HTR-8/SVneo (cell line): ENCODE measurements at places on chromosomes 4 and X.

DNA sequence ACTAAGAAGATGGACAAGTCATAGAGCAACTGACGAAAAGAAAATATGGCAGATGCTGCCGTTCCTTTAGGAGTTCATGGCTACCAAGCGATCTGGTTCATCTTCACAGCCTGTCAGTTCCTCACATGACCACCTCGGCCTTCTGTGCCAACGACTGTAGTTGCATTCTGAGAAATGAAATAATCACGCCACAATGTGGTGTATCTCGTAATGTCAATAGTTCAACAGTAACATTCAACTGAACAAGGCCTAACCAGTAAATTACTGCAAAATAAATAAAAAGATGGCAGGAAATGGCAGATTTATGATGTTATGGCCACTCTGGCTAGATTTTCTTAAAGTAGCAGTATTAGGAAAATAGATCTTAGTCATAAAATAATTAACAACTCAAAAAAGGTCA lies 4.4 kb downstream of the GPRIN3 start:
- DNase-seq = no peak

- DNase-seq = no peak
Observed at GRCh38 chr4:92198711-92199110, 105.1 kb upstream of the GRID2 start.

DNA sequence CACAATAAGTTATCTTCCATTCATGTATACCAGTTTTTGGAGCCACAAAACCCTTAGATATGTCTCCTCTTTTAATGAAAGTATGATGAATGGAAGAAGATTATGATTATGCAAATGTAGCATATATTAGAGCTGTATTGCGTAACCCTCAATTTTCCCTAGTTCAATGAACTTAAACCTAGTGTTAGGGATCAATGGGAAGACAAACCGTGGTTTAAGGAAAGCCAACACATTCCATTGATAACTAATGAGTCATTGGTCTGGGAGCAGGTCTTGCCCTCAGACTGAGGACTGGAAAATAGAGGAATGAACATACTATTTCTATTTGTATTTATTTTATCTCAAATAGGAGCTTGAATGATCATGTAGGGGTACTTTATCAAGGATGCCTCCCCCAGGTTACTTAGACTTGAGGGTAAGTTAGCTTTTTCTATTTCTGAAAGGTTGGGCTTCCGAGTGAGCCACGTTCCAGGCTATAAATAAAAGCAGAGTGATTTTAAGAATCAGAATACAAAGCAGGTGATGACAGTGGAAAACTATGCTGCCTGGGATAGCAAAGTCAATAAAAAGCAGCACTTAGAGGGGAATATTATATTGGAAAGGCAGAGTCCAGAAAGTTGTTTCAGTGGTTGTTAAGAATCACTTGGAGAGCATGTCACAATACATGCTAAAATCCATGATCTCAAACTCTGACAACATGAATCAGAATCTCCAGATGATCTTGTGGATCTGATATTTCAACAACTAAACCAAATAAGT lies 356.0 kb downstream of the ADAM29 start:
- peak; percentile 10 for DNase-seq

DNA sequence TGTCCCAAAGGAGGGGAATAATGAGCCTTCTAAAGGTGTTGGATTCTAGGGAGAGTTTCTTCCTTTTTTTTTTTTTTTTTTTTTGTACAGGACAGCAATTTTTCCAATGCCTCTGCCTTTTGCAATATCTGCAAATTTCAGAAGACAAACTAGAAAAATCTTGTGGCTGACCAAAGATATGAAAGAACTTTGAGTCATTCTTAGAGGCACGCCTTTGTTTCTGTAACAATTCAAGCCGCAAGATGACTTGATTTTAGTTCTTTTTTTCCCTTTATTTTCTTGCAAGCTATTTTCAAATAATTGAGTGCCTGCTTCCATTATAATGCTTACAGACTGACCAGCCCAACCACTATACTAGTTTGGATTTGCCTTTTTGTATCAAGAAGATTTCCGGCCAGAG lies 47.6 kb upstream of the UXT start:
- no peak for DNase-seq

DNA sequence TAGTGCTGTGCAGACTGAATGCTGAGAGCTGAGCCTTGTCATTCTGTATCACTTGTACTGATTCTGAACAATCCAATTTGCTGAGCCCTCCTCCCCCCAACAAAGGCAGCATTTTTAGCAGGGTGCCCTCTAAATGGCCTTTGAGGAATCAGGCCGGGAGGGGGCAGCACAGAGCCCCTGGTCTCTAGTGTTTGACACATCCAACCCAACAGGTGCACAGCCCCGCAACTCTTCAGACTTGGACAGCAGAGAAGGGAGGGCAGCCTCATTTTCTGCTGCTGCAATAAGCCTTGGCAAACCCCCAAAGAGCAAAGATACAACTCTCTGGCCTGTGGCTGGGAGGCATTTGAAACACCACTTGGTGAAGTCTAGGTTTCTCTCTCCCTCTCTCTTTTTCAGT lies 3.4 kb downstream of the ATP1B4 start:
- no peak for DNase-seq

DNA sequence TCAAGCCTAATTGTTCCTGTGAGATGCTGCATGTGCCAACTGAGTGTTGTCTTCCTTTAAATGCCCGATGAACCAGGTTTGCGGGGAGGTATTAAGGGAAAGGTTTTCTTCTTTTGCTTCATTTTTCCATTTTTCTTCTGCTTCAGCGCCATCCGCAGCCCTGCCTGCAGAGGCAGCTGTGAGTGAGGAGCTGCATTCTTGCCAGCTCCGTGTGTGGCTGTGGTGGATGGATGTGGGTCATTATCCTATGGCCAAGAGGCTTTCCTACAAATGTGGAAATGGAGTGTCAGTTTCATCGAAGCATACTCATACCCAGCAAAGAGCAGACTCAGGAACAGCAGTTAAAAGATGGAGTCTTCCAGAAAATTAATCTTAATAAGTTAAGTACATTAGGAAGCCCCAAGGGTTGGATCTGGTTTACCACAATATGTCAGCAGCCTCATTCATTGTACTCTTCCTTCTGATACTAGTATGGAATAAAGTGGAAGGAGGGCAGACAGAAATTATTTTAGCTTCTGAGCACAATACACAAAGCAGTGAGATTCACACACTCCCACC lies 37.6 kb downstream of the TNIP3 start:
- no peak for DNase-seq

DNA sequence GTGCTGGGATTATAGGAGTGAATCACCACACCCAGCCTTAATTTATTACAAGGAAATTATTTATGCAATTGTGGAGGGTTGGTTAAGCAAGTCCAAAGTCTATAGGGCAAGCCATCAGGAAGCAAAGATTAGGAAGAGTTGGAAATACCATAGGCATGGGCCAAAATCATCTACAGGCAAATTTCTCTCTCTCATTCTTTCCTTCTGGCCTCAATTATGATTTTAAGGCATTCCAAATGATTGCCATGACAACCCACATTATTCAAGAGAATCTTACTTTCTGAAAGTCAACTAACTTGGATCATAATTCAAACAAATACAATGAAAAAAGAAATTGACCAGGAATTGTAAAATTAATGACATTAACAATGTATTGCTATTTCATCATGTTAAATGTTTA lies 400.8 kb downstream of the GPM6A start:
- DNase-seq = no peak
